ENCODE measurements at places on chromosomes 2 and 18. TPM values are rescaled to one million over a fixed set of nuclear protein-coding genes. Genes with fewer than 3 reads are reported as not detected.

Gene TUBA4B
- total RNA-seq: not detected

Gene UGT1A1
- not detected for total RNA-seq

Gene MYCN
- total RNA-seq: 9.0 TPM

DNA sequence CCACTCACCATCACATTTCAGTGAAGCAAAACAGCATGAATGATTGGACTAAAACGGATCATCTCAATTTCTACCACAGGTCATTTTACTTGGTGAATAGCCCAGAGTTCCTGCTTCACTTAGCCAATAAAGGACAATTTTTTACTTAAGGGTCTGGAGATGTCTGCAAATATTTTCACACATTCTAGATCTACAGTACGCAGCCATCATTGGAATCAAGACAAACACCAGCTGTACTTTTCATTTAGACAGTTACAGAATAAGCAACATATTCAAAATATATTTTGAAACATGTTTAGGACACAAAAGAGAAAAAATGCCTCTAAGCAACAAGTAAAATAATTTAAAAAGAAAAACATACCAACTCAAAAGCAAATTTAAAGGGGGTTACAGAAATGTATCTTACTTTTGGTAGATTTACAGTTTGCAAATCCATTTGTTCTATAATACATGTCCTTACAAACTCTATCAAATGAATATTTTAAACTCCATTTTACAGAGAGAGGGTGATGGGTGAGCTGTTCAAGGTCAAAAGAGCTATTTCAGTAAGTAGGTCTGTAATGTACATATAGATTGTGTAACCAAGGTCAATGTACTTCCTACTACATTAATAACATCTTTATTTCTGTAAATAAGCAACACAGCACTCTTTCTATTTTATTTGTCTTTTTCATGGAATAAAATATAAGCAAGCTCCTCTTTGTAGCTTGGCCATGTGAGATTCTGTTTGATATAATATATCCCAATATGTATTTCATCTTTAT, 13.4 kb downstream of the PPP1R1C start:
- DNase-seq: no peak

- no peak for DNase-seq
These were observed 4.2 kb upstream of the SIX2 start for GRCh38 chr2:45013229-45014015.

- no peak for DNase-seq
These were observed 368.8 kb upstream of the CDH19 start for GRCh38 chr18:66972681-66973080.

- DNase-seq: no peak
These were observed 58.2 kb downstream of the ADI1 start for GRCh38 chr2:3460831-3461800.

- no peak for DNase-seq
These were observed 23.9 kb downstream of the RRM2 start for GRCh38 chr2:10146366-10147005.

GRCh38 chr2:162732946-162733698, 105.4 kb downstream of the KCNH7 start:
- DNase-seq: no peak

- DNase-seq: no peak
These were observed 345.4 kb downstream of the ARHGAP15 start for GRCh38 chr2:143474586-143474985.

GRCh38 chr2:121093692-121094091, 191.3 kb downstream of the TFCP2L1 start:
- no peak for DNase-seq

DNA sequence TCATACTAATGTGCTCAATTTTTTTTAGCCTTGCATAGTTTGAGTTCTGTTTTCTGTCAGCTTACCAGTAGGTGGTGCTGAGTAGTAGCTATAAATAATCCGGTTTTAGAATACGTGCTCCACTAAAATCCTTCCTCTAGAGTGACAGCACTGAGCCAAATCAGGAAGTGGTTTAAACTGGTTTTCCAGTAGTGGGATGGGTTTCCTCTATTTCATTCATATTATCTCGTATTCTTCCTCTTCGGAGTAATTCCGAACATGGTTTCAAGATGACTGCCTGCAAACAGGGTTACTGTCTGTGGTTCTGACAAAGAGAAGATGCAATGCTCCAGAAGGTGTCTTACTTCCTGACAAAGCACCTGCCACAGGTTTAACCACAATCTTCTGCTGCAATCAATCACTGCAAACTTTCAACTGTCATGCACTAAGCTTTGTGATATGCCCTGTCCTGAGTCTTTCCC, 496.9 kb upstream of the VRK2 start:
- DNase-seq: no peak

GRCh38 chr18:24054130-24054529, 39.6 kb downstream of the TTC39C start:
- no peak for DNase-seq

DNA sequence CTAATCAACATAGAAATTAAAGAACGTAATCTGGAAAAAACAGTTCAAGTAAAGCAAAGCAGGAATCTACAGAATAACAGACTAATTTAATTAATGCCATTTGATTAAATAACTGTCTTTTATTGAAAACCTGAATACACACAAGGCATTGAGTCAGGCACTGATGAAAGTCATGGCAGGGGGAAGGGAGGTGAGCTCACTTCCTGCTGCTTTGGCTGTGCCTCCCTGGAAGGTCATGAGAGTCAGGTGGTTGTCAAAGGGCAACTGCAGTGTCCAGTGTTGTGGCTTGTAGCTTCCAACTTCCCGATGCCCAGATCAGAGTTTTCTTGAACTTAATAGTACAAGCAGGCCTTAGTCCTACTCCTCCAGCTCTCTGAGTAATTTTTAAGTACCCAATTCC, 180.9 kb downstream of the PID1 start:
- DNase-seq: no peak

- no peak for DNase-seq
These were observed 416.0 kb downstream of the THSD7B start for GRCh38 chr2:137181370-137181769.

GRCh38 chr2:190867212-190867611, 13.4 kb upstream of the GLS start:
- no peak for DNase-seq

DNA sequence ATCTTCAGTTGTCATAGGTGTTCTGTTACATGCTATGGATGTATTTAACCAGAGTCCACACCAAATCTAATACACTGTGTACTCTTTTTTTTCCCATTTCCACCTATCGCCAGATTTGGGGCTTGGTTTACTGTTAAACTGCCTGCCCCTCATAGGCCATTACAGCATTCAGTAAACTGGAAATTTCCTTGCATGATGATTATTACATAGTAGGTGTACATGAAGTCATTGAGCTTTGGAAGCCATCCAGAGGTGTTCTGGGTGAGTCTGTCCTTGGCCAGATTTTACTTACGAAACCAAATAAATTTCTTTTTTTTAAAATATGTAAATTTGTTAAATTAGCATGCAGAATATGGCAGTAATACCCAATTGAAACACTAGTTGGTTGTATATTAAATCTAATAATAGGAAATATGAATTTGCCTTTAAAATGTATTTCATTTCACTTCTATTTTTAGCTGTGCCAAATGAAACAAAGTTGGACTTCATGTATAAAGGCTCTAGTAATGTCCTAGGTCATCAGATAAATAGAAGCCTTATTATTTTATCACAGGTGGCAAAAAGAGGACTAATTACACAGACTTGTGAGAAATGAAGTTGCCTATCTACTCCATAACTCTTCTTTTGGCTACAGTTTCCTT, 60.7 kb downstream of the COMMD1 start:
- DNase-seq: no peak

All from dorsolateral prefrontal cortex (tissue), 122 donors.